ENCODE measurements at places on chromosomes 3 and 15. TPM values are rescaled to one million over a fixed set of nuclear protein-coding genes. Genes with fewer than 3 reads are reported as not detected.

CAMK2N2 gene
- not detected for polyA plus RNA-seq

INSYN1 gene
- 5.2 TPM for polyA plus RNA-seq

ARIH2 gene
- 63.2 TPM for polyA plus RNA-seq

GRCh38 chr3:129526121-129526900, 2.1 kb upstream of the RHO start:
- DNase-seq = no peak

DNA sequence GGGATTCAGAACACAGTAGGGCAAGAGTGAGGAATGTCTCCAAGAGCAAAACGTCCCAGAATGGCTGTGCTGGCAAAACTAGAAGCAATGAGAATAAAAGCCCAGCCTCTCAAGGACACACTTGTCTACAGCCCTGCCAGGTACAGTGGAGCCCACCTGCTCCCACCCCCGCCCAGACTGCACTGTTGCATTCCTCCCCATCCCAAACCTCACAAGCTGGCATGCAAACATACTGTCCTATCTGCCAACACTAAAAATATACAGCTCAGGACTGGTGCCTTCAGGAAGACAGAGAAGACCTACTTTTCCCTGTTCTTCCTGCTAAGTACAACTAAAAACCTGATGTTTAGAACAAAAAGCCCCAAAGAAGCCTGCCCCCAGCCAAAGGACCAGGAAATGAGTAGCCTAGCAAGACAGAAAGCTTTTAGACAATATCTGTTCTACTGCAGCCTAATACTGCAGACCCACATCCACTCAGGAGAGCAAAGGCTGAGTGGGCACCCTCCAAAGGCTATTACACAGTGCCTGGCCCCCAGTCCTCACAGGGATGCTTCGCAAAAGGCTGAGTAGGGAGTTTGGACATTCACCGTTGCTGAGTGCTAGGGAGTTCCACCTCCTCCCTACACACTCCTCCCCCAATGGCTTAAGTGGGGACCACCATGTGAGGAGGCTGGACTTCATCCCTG, 13.5 kb downstream of the OCA2 start:
- no peak for DNase-seq

- no peak for DNase-seq
Measured at GRCh38 chr15:99385005-99385669, 133.9 kb downstream of the LRRC28 start.

- DNase-seq = no peak
Measured at GRCh38 chr3:30676424-30677346, 70.3 kb downstream of the TGFBR2 start.

GRCh38 chr3:15812183-15812582, 14.4 kb upstream of the ANKRD28 start:
- DNase-seq = no peak

- DNase-seq = no peak
Measured at GRCh38 chr15:58247855-58248842, 110.0 kb downstream of the AQP9 start.

DNA sequence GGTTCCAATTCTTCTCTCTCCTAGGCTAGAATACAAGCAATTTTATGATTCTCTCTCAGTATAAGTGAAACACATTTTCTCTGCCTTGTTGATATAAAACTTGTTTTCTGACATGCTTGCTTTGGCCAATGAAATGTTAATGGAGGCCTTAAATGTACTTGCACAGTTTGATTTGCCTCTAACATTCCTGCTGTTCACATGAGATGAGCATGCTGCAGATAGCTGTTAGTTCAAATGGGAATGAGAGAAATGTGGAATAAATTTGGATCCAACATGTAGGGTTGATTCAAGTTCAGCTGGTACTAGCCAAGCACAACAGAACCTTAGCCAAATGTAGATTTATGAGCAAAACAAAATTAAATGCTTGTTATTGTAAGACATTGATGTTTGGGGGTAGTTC, 32.6 kb upstream of the FHIT start:
- no peak for DNase-seq

- DNase-seq = no peak
Measured at GRCh38 chr3:173622166-173622565, 224.6 kb downstream of the NLGN1 start.

GRCh38 chr3:30155755-30156154, 450.6 kb upstream of the TGFBR2 start:
- no peak for DNase-seq

GRCh38 chr3:168865022-168865551, 769.4 kb upstream of the GOLIM4 start:
- no peak for DNase-seq

- no peak for DNase-seq
Measured at GRCh38 chr3:13588993-13589392, 40.1 kb downstream of the FBLN2 start.

DNA sequence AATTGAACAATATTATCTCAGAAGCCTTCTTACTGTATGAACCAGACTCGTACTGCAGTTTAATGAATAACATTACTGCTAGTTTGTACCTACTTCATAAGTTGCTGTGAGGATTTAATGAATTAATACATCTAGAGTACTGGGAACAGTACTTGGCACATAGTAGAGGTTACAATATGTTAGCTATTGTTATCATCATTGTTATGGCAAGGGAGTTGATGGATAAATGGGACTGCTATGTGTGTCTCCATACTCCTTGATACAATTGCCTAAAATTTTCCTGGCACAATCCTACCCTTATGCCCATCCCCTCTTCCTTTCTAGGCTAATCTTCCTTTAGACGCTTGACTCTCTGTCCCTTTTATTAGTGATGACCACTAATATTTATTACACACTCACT, 473.6 kb downstream of the MCTP2 start:
- no peak for DNase-seq

GRCh38 chr15:29788433-29789034, 33.7 kb downstream of the TJP1 start:
- no peak for DNase-seq

GRCh38 chr3:86814321-86814720, 176.6 kb downstream of the VGLL3 start:
- DNase-seq = no peak
